Cortex of kidney (tissue), 1 donor: ENCODE measurements at places on chromosomes 11 and 22.

GRCh38 chr22:32617903-32618302, 143.3 kb downstream of the FBXO7 start:
- DNase-seq, result no peak

GRCh38 chr22:37684803-37685615, 1.1 kb upstream of the NOL12 start:
- no peak for DNase-seq

- no peak for DNase-seq
Measured at GRCh38 chr11:23540101-23540561, 679.9 kb upstream of the CCDC179 start.

GRCh38 chr22:17336061-17336460, 33.2 kb upstream of the CECR2 start:
- DNase-seq, result no peak

DNA sequence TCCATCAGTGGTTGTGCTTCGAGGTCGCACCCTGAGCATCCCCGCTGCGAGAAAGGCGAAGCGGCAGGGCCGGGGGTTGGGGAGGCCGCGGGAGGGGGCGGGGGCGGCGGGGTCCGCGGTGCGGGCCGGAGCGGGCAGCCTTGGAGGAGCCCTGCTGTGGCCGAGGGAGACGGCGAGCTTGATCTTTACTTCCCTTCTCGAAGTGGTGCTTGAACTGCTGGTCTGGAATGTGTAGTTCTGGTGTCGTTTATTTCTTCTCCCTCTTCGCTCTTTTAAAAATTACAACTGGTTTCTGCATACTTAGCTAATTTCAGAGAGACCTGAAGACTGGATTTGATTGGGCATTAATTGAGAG, 1.1 kb downstream of the APLP2 start:
- DNase-seq, result no peak

DNA sequence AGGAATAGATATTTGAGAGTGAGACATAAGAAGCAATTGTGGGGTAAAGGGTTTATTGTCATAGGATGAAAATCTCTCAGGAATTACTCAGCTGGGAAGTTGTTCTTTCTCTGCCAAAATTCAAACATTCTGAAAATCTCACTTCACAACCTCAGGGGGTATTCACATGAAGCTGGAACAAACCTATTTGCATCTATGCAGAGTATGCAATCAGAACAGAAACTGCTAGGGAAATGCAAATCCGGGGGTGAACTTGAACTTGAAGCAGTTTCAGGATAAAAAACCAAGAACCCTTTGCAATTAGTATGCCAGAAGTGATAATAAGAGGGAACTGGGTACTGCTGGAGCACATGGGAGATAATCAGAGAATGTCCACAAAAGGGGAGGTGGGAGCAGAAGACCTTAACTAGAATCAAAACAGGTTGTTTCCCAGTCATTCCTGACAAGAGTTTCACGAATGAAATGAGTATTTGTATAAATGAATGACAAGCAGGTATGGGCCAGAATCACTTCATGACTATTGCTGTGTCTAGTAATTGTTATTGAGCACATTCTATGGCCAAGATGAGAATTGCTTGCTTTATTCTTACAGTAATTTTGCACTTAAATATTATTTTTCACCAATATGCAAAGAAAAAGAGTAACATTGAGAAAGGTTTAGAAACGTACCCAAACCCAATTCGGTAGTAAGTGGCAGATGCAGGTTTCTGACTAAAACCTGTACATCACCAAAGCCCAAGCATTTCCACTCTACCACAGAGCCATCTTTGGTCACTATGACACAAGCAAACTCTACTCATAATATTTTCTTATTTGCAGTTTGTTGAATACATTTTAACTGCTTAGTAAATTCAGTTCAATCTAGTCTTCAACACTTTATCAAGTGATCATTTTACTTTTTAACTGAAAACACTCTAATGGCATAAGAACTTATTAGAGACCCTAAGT, 61.8 kb upstream of the UBASH3B start:
- no peak for DNase-seq

DNA sequence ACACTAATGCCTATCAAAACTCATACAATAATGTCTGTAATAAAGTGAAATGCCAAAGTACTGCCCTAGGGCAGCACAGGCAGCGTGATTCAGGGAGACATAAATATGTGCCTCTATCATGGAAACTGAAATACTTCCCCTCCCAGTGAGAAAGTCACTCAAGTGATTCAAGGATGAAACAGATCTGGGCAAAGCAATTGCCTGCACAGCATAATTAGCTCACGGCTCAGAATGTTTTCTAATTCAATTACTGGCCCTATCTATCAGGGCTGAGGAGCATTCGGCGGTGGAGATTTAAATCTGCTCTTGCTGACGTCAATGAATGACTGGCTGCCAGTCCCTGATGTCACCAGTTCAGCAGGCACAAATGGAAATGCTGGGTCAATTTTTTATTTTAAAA, 27.7 kb upstream of the PPP2R1B start:
- no peak for DNase-seq
